NCI-H460 (cell line): ENCODE measurements at places on chromosomes 7 and 10. TPM values are rescaled to one million over a fixed set of nuclear protein-coding genes. Genes with fewer than 3 reads are reported as not detected.

GRCh38 chr7:7761340-7761973 lies 43.0 kb upstream of the RPA3 start:
- peak; percentile 50 for DNase-seq

DNA sequence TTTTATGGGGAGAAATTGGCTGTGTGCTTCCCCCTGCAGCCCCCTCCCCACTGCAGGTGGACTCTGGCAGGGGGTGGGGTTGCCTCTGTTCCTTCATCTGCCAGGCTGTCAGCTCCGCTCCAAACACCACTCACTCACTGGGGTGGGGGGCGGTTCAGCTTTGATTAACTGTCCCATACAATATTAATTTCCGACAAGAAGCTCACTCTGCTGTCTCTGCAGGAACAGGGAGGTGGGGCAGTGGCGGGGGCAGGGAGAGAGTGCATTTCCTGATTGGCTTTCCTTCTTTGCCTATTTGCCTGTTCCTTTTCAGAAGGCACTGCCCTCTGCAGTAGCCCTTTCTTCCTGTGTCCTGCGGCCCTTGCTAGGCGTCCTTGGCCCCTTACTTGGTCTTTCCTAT lies 500.8 kb downstream of the PLXNA4 start:
- no peak for DNase-seq

GRCh38 chr10:13939391-13939790 lies 352.6 kb downstream of the PRPF18 start:
- no peak for DNase-seq

GRCh38 chr10:119245272-119245671 lies 37.9 kb downstream of the GRK5 start:
- DNase-seq: no peak

GRCh38 chr7:25359471-25360059 lies 131.3 kb upstream of the NPVF start:
- no peak for DNase-seq

DNA sequence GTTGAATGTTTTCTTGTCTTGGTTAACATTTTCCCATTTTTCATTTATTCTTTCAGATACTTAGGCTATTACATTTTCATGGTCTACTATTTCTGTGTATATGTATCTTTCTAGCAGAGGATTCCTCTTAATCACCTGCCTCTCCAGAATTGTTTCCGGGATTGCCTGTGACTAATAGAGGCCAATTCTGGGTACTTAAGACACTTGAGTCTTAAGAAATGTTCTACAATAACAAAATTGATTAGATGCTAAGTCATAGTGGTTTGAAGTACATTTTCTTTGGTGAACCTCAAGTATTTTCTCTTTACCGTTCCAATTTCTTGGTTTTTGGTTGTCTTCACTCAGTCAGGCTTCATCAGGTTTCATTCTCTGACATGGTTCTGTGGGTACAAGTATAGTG lies 26.4 kb downstream of the BBS9 start:
- no peak for DNase-seq

- DNase-seq: peak; percentile 88
Measured at GRCh38 chr7:102991540-102992214, 78.9 kb downstream of the LRRC17 start.

DNA sequence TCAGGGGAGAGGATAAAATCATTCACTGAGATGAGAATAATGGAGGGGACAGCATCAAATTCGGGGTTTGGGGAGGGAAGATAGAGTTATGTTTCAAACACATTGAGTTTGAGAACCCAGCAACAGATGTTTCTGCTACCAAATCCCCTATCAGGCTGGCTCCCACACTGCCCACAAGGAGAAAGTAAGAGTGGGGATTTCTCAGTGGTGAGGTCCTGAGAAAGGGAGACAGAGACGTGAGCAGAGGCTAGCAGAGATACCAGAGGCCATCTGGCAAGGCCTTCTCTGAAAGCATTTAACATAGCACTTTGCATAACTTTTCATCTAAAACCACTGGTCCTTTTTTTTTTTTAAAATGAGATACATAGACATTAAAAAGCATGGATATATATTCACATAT lies 7.8 kb upstream of the SLF2 start:
- DNase-seq: no peak

DNA sequence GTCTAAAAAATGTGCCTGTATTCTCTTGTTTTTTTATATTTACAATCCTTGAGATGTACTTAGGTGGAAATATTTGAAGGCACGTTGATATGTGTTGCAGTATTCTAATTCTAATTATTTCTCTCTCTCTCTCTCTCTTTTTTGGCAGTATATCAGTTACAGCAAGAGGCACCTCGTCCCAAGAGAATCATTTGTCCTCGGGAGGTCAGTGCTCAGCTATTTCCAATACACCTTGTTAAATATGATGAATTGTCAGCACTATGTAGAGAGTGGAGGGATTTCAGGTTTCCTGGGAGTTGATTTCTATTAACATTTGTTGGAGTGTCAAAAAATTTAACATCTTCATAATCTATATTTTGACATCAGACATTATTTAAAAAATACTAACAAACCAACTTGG lies 173.2 kb downstream of the CHN2 start:
- no peak for DNase-seq

- DNase-seq: no peak
Measured at GRCh38 chr10:114265392-114266053, 26.5 kb downstream of the VWA2 start.

DNA sequence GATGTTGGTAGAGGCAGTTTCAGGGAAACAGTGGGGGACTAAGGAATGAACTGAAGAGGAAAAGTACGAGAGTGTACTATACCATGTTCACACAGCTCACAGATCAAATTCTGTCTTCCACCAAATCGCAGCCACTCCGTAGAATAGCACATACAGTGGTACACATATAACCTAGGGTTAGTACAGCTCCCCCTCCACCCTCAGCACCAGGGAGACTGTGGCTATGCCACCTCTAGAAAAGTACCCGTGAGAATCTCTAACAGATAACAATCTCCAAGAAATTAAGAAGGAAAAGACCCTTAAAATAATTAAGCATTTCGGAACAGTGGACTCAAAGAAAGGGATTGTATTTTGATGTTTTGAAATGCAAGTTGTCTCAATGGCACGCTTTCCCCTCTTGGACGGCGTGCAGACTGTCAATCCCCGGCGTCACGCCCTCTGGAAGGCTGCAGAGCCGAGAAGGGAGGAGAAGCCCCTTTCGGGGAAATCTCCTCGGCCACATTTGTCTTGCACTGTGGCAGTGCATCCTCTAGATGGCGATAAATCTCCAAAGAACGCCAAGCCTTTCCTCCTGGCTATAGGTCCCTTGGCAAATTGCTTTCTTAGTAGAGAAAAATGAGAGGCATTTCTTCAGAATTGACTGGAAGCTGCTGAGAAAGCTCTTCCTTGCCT lies 345.0 kb downstream of the REEP3 start:
- DNase-seq: peak; percentile 61

DNA sequence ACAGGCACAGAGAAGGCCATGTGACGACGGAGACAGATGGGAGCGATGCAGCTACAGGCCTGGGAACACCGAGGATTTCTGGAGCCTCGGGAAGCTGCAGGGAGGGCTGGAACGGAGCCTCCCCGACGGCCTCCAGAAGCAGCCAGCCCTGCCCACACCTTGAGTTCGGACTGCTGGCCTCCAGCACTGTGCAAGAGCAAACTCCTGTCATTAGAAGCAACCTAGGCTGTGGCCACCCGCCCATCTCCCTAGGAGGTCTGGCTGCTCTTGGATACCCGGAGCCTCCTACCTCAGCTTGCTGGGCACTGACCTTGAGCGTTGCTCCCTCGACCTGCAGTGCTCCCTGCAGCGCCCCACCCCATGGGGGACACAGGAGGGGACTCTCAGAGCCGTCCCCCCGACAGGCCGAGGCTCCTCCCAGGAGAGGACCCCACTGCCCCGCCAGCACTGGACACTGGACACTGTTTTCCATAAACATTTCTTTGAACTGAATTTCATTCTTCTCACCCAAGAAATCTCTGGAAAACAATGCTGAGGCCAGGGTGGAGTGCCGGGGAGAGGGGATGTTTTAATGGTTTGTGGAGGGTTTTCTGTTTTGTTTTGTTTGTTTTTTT lies 22.5 kb upstream of the TNRC18 start:
- no peak for DNase-seq

DNA sequence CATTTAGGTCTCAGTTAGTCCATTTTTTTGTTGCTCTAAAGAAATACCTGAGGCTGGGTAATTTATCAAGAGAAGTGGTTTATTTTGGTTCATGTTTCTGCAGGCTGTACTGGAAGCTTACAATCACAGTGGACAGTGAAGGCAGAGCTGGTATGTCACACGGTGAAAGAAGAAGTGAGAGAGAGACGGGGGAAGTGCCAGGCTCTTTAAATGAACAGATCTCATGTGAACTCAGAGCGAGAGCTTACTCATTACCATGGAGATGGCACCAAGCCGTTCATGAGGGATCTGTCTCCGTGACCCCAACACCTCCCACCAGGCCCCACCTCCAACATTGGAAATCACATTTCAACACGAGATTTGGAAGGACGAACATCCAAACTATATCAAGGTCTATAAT lies 18.9 kb upstream of the PNLIPRP3 start:
- no peak for DNase-seq

- no peak for DNase-seq
Measured at GRCh38 chr7:136163340-136163801, 186.2 kb upstream of the MTPN start.

DNA sequence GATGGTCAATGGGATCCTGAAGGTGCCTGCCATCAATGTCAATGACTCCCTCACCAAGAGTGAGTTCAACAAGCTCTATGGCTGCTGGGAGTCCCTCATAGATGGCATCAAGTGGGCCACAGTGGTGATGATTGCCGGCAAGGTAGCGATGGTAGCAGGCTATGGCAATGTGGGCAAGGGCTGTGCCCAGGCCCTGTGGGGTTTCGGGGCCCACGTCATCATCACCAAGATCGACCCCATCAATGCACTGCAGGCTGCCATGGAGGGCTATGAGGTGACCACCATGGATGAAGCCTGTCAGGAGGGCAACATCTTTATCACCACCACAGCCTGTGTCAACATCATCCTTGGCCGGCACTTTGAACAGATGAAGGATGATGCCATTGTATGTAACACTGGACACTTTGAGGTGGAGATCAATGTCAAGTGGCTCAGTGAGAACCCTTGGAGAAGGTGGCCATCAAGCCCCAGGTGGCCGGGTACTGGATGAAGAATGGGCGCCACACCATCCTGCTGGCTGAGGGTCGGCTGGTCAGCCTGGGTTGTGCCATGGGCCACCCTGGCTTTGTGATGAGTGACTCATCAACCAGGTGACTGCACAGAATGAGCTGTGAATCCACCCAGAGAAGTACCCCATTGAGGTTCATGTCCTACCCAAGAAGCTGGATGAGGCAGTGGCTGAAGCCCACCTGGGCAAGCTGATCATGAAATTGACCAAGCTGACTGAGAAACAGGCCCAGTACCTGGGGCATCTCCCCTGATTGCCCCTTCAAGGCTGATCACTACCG lies 63.0 kb upstream of the ANTXRL start:
- DNase-seq: no peak

- no peak for DNase-seq
Measured at GRCh38 chr7:135232087-135232486, 1.6 kb upstream of the STRA8 start.

DNA sequence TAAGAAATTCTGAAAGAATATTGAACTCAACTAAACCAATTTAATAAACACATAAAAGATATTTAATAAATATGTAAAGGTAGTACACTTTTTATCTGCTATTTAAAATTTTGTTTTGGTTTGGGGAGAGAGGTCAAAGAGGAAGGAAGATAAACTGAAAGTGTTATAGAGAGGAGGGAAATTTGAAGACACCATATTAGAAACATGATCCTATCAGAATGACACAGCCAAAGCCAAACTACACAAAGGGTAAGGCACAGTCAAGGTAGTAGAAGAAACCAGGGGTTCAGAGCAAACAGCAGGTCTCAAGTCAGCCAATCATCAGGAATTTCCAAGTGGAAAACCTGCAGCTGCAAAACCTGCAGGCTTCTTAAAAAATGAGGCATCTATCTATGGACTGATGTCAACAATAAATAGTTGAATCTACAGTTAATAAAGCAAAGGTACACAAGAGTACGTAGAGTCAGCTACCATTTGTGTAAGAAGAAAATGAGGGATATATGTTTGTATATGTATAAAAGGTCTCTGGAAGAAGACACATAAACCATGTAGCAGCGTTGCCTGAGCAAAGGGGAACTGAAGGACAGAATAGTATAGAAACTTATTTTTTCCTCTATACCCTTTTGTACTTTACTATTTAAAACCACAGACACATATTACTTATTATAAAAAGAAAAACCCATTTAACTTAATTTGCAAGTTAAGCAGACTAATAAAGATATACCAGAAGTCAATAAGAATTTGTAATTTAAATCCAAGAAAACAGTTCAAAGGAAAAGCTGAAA lies 10.0 kb downstream of the ZNF800 start:
- no peak for DNase-seq

GRCh38 chr7:102321351-102322201 lies 34.7 kb downstream of the SPDYE6 start:
- DNase-seq: no peak

DNA sequence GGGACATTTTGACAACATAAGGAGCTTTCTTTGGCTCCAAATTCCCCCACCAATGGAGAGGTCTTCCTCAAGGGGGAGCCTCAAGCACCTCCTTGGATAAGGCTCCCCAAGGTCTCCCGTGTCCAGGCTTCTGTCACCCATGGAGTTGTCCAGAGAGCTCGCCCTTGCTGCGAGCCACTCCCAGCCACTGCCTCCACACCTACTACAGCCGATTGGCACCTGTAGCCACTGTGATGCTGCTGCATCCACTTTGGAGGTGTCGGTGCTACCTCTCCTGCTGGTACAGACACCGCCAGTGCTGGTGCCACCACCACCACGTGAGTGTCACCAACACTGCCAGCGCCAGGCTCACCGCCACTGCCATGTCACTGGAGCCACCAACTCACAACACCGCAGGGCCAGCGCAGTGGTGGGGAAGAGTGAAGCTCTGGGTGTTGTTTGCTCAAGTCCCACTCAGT lies 22.1 kb upstream of the ENO4 start:
- DNase-seq: no peak

DNA sequence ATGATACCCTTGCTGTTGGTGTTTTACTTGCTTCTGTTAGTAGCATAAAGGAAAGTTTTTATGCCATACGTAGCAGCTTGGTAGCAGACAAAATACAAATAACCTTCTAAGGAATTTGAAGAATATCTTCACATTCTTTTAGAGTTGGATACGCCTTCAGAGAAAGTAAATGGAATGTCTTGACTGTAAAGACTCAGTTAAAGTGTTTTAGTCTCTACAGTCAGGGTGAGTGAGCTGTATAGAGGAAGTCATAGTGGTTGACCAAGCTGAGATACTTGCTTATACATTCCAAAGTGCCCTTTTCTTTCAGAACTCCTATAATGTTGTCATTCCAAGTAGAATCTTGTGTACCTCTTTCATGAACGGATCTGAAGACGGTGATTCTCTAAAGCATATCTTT lies 37.7 kb downstream of the RABGEF1 start:
- DNase-seq: no peak

GRCh38 chr10:61903221-61903927 lies 1.9 kb downstream of the ARID5B start:
- DNase-seq: no peak

- DNase-seq: no peak
Measured at GRCh38 chr10:59967079-59967478, 60.7 kb upstream of the CCDC6 start.

Gene AEBP1
- total RNA-seq: not detected in 2 replicates

Gene CDCA7L
- 33.7 and 38.2 TPM in 2 replicates for total RNA-seq

Gene SPDYE11
- total RNA-seq: 0.54 and 0.55 TPM in 2 replicates

Gene SPDYE2
- total RNA-seq: not detected in 2 replicates

Gene ARPC1A
- 162 and 177 TPM in 2 replicates for total RNA-seq

Gene PPIA
- total RNA-seq: 4,126 and 4,272 TPM in 2 replicates

Gene OGDHL
- total RNA-seq: 0.09 and 0.30 TPM in 2 replicates

Gene GNGT1
- total RNA-seq: 0.47 and 0.61 TPM in 2 replicates
